Renal cortical epithelial cell (primary cell): ENCODE measurements at places on chromosomes 16 and 17. TPM values are rescaled to one million over a fixed set of nuclear protein-coding genes. Genes with fewer than 3 reads are reported as not detected.
A peak's percentile ranks its signal among the peaks of the same experiment; 100 is the strongest.

EPOP gene
- total RNA-seq = 2.1 and 2.6 TPM in 2 replicates

CACNG4 gene
- total RNA-seq = not detected in 2 replicates

CDRT15 gene
- total RNA-seq = not detected in 2 replicates

GRCh38 chr16:30491744-30492308 is 19.3 kb downstream of the ITGAL start:
- peak; percentile 82 for DNase-seq

DNA sequence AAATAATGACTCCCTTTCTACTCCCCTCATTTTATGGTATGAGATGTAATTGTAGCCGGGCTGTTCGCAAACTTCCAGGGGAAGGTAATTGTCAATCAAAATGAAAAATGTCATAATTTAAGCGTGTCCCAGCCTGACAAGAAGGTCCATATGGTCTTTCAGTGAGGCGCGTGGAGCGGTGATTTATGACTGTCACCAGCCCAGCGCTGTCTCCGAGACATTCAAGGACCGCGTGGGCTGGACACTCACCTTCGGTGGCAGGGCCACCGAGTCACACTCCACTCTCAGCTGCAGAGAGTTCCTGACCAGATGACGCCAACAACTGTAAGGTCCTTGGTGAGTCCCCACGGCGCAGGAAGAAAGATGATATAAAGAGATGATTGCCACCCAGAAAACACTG is 157.7 kb upstream of the TNRC6C start:
- no peak for DNase-seq
